ENCODE measurements at places on chromosomes 3 and 15. TPM values are rescaled to one million over a fixed set of nuclear protein-coding genes. Genes with fewer than 3 reads are reported as not detected.

ELL3 gene
- 0.73 TPM for total RNA-seq

MELTF gene
- 1.3 TPM for total RNA-seq

CYP8B1 gene
- not detected for total RNA-seq

VEPH1 gene
- total RNA-seq = 19.1 TPM

KBTBD13 gene
- not detected for total RNA-seq

TPRG1 gene
- 3.4 TPM for total RNA-seq

All from cerebellum (tissue), 4 donors.